Left cardiac atrium (tissue), 4 donors: ENCODE measurements at places on chromosomes 3 and 15.

GRCh38 chr3:13851997-13852637, 27.8 kb downstream of the WNT7A start:
- no peak for DNase-seq

- DNase-seq = peak; percentile 52
Measured at GRCh38 chr3:53711387-53711786, 134.8 kb downstream of the CHDH start.

GRCh38 chr3:61522060-61522459, 39.3 kb upstream of the PTPRG start:
- DNase-seq = no peak

DNA sequence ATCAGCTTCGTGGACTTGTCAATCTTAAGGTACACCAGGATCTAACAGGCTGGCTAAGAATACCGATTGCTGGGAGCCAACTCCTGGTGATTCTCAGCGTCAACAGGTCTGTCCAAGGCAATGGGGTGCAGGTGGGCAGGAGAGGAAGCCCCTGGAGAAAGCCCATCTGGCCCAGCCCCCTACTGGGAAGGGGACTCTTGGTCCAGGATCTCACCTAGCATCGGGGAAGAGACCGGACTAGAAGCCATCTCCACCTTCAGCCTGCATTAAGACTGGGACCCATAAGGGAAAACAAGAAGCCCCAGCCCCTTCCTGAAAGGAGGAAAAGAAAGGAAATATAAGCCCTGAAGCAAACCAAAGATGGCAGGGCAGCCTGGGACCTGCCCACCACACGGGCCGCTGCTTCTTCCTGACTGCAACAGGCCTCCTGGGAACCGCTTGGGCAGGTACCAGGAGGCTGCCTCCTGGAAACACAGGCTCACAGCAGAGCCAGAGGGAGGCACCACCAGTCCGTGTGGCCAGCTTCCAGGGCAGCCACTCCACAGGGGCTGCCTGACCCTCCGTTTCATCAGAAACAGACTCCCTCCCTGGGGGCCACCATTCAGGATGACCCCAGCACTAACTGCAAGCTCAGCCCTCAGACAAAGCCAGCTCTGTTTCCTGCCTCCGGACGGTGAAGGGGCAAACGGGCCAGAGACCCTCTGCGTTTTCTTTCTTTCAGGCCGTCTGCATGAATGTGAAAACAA, 100.2 kb downstream of the LRIG1 start:
- peak; percentile 21 for DNase-seq

DNA sequence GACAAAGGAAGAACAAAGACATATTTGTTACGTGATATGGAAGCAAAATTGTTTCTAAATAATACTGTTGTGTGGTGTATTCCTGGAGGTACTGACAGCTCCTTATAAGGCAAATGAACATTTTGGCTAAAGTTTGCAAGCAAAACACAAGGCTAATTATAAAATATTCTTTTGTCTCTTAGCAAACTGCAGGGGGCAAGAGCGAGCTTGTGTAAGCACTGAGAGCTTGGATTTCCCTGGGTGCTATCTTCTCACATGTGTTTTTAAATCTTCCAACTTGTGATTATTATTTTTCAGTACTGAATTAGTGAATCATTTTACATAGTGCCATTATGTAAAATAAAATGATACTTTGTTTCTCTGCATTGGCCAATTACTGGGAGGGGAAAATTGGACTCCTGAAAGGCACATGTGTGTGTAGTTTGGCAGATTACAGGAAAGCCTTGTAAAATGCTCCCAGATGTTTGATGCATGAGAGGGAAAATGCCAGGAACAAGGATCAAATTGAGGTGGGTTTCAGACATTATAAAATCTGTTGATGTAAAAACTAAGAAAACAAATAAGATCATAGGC, 611.5 kb downstream of the AGBL1 start:
- no peak for DNase-seq

DNA sequence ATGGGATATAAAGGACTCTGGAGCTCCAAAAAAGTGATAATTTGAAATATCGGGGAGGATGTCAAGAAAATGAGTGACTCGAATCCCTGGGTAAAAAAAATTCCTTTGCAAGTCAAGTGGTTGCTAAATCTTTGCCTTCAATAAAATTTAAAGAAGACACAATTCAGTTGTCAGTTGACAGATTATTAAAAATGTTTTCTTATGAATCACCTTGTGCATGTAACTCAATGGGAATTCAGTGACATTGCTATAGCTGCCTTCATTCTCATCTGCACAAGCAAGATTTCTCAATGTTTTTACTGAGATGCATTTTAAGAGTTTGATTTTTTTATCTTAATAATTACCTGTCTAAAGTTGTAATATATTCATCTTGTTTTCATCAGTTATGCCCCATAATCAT, 264.0 kb upstream of the IL12A start:
- no peak for DNase-seq

DNA sequence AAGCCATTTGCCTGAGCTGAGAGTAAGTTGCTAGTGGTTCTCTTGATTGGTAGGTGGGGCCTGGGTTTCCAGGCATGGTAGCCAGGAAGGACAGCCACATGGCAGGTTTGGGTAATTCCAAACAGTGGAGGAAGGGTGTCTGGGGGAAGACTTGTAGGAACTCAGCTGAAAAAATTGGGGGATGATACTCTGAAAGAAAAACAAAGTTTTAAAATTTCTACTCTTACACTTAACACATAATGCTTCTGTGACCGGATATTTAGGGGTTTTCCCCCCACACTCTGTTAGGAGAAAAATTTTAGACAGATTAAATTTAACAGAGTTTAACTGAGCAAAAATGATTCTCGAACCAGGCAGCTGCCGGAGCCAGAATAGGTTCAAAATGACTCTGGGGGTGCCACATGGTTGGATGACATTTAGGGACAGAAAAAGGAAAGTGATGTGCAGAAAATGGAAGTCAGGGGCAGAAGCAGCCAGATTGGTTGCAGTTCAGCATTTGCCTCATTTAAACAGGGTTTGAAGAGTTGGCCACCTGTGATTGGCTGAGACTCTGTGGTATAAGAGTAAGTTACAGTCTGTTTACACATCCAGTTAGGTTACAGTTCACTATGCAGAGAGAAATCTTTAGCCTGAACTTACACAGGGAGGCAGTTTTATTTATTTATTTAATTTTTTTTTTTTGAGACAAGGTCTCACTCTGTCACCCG, 8.1 kb downstream of the B2M start:
- DNase-seq = no peak

DNA sequence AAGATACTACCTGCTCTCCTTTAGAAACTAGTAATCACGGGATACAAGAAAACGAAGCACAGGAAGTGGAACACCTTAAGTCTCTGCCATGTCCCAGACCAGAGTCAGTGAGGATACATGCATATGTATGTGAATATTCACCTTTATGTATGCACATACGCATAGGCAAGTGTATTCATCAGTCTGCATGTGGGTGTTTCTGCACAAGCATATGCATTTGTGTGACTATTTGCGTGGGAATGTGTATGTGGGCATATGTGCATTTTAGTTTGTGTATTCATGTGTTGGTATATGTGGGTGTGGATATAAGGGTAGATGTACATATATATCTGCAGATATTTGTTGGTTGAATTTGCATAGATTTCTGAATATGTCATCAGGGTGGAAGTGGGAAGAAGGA, 889.7 kb downstream of the AGBL1 start:
- no peak for DNase-seq

- no peak for DNase-seq
Measured at GRCh38 chr15:36936613-36937012, 163.7 kb downstream of the MEIS2 start.

- no peak for DNase-seq
Measured at GRCh38 chr15:47523681-47524475, 193.4 kb upstream of the SEMA6D start.

GRCh38 chr3:58697561-58697960, 31.0 kb upstream of the FAM3D start:
- DNase-seq = no peak

DNA sequence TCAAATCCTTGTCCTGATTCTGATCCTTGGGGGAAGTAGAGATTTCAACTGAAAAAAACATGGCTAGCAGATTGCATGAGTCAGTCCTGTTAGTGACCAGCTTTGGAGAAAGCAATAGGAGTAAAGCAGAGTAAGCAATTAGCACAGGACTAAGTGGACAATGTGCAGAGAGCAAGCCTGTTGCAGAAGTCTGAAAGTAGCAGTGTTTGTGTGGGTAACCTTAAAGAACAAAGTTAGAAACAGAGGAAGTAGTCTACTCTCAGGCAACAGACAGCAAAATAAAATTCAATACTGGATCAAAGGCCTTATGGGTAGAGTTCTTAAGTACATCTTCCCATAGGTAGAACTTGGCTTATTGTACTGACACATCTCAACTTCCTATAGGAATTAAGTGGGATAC, 916.8 kb downstream of the CADM2 start:
- no peak for DNase-seq

GRCh38 chr3:68004091-68004490, 349.7 kb upstream of the SUCLG2 start:
- no peak for DNase-seq

DNA sequence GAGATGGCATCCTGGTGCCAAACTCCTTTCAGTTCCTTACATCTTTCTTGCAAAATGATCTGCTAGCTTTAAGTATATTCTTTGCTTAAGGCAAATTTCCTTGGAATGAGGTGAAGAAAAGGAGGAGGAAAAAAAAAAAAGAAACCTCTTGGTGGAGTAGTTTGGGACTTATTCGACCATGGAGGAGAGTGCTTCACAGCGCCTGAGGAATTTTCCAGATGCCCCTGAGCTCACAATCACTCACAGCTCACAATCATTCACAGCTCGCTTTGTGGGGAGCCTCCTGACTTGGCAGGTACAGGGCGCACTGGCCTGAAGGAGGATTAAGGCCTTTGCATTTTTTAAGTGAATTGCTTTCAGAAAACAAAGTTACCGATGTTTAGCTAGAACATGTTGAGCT, 53.9 kb downstream of the BOC start:
- no peak for DNase-seq

GRCh38 chr3:114329823-114330222, 36.0 kb downstream of the TIGIT start:
- no peak for DNase-seq

GRCh38 chr3:169604568-169604967, 58.9 kb downstream of the MECOM start:
- DNase-seq = no peak

GRCh38 chr3:154137036-154137435, 15.8 kb downstream of the ARHGEF26 start:
- no peak for DNase-seq

DNA sequence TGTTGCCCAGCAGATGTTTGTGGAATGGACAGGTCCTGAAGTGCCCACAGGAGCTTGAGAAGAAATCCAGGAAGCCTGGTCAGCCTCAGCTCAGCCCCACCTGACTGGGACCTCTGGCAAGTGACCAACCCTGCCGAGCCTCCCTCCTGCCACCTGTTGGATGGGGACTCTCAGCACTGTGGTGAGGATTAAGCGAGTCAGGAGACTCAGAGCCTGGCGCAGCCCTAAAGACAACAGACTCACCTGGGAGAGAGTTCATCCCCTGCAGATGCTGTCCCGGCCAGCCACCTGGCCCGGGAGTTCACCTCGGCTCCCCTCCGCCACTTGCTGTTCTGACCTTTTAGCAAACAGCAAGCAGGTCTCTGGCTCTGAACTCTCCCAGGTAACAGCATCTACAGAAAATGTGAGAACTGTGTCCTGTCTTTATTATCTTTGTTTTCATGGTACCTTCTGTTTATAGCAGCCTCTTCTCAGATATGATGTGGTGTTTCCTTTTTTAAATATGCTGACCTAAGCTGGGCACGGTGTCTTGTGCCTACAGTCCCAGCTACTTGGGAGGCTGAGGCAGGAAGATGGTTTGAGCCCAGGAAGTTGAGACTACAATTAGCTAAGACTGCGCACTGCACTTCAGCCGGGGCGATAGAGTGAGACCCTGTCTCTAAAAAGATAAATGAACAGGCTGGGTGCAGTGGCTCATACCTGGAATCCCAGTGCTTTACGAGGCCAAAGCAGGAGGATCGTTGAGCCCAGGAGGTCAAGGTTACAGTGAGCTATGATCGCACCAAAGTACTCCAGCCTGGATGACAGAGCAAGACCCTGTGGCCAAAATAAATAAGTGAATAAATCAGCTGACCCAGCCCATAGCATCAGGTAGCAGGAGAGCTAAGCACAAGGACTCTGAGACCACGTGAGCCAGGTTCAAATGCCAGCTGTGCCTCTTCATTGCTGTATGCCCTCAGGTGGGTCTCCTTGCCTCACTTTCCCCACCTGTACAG, 32.4 kb upstream of the SLC6A6 start:
- DNase-seq = peak; percentile 40

GRCh38 chr3:184769382-184770170, 42.4 kb upstream of the VPS8 start:
- no peak for DNase-seq

DNA sequence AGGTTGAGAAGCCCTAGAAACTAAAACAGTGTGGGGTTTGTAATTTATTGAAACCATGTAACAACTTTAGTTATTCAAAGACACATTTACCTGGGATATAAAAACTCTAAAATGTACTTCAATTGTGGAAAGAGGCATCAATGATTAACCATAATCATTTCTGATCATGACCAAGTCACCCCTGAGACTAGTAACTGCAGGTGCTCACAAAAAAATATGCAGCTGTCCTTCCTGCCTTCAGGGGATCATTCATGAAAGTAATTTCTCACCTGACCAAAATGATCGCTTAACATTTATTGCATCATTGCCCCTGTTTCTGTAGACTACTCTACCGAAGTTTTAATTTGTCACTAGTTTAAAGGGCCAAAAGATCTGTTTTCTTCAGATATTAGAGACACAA, 9.0 kb downstream of the ACP3 start:
- DNase-seq = no peak
